Stimulated activated CD4-positive, alpha-beta T cell treated with anti-CD3 and anti-CD28 coated beads, TNF-alpha, amount 100 ng/mL, for 48 hours (primary cell): ENCODE measurements at places on chromosomes 12 and 14.

GRCh38 chr14:31261859-31262731 is 54.5 kb upstream of the HECTD1 start:
- no peak for DNase-seq

- no peak for DNase-seq
Observed at GRCh38 chr14:23159532-23159931, 23.9 kb downstream of the SLC7A8 start.

DNA sequence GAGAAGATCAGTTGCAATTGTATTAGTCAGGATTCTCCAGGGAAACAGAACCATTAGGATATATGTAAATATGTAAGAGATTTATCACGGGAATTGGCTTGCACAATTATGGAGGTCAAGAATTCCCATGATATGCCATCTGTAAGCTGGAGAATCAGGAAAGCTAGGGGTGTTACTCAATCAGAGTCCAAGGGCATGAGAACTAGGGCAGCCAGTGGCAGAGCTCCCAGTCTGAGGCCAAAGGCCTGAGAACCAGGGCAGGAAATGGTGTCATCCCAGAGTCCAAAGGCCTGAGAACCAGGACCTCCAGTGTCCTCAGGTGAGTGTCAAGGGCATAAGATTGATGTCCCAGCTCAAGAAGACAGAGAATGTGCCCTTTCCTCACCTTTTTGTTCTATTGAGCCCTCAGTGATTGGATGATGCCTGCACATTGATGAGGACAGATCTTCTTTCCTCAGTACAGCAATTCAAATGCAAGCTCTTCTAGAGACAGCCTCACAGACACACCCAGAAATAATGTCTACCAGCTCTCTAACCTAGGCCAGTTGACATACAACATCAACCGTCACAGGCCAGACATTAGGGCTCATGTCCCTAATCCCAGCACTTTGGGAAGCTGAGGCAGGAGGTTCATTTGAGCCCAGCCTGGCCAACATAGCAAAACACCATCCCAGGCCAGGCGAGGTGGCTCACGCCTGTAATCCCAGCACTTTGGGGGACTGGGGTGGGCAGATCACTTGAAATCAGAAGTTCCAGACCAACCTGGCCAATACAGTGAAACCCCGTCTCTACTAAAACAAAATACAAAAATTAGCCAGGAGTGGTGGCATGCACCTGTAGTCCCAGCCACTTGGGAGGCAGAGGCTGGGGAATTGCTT is 34.9 kb upstream of the ZNF740 start:
- no peak for DNase-seq

DNA sequence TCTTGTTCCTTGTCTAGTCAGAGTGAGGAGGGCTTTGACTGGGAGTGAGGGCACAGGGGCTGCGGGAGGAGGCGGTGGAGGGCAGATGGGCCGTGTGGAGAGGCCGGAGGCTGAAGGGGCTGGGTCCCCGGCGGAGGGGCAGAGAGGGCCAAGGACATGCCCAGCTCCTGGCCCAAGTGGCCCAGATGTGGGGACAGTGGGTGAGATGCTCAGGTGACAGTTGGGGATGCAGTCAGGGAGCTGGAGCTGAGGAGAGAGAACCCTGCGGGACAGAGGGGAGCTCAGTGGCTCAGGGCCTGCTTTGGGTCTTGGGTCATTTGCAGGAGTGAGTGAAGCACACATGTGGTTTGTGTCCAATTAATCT is 26.5 kb upstream of the PLD4 start:
- no peak for DNase-seq

DNA sequence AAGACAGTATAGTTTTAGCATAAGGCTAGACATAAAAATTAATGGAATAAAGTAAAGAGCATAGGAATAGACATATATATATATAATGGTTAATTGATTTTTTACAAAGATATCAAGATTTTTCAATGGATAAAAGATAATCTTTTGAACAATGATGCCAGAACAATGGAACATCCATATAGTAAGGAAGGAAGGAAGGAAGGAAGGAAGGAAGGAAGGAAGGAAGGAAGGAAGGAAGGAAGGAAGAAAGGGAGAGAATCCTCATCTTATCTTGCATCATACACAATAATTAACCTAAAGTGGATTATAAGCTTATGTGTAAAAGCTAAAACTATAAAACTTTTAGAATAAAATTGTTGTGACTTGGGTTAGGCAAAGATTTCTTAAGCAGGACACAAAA is 9.8 kb upstream of the NELL2 start:
- DNase-seq = no peak

- no peak for DNase-seq
Observed at GRCh38 chr12:39392154-39392925, 50.6 kb downstream of the KIF21A start.

- DNase-seq = no peak
Observed at GRCh38 chr12:4158306-4158705, 115.3 kb upstream of the CCND2 start.

GRCh38 chr12:105273601-105274000 is 37.6 kb upstream of the APPL2 start:
- no peak for DNase-seq

DNA sequence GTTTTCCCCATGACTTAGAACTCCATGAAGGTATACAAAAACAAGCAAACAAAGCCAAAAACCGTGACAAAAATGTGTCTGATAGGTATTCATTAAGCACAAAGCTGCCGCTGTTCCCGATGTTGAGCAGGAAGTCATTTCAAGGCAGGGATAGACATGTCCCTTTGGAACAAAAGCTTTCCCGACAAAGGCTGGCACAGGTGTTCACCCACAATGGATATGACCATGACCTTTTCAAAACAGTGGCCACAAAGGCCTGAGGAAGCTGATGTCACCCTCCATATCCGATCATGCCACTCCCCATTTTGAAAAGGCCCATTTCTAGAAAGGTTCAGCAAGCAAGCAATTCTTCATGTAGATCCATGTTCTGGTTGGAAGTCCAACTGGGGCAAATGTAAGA is 279.1 kb downstream of the BTG1 start:
- DNase-seq = no peak

DNA sequence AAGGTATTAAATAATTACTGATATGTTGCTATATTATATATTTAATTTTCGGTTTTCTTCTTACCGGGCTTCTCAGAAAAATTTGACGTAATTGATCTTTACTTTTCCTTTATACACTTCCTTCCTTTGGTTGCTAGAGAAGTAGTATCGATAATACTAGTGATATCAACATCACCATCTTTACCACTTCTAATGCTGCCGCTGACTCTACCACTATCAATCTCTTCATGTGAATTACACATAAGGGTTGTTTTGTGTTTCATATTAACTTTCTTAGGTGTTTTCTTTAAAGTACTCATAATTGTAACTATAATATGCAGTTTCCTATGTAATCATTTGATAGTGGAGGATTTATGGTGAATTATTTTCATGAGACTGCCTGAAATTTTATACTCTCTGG is 30.9 kb upstream of the KLRF1 start:
- no peak for DNase-seq
